HuH-7 (cell line): ENCODE measurements at places on chromosomes 6 and 20.

DNA sequence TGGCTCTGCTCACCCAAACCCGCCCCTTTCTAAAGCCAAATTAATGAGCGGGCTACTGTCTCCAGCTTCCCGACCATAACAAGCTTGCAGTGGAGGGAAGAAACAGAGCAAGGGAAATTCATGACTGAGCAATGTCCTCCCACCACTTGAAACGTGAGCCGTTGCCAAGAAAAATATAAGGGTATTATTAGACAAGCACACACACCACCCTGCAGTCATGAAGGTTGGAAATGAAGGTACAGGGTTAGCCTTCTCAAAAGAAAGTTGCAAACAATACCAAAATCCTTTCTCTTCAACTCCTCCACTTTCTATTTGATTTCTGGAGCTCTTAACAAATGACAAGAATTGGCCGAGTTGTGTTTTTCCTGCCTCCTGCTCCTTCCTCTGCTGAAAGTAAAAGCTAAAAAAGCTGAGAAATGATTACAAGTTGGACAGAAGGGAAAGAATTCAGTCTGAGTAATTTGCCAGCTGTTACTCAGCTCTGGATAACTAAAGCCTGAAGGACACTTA, 151.1 kb upstream of the B3GAT2 start:
- no peak for DNase-seq

GRCh38 chr6:88662163-88662580, 301.2 kb downstream of the RNGTT start:
- peak; percentile 13 for DNase-seq

- no peak for DNase-seq
These were observed 29.6 kb downstream of the UBD start for GRCh38 chr6:29529956-29530355.

DNA sequence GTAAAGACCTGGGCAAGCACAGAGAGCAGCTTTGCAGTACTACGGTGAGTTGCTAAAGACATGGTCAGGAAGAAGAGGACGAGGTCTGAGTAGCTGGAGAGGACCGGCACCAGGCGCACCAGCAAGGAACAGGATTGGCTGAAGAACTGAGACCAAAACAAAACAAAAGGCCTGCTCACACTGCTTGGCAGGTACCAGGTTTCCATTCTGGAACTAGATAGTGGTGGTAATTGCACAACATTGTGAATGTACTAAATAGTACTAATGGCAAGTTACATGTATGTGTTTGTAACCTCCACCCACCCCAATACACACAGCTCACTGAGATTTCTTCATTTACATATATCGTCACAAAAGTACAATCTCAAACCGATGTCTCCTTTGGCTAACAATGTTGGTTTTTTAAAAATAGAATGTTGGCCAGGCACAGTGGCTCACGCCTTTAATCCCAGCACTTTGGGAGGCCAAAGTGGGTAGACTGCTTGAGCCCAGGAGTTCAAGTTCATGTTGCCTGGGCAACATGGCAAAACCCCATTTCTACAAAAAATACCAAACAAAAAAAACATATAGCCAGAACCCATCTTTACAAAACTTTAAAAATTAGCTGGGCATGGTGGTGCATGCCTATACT, 32.5 kb upstream of the LYRM2 start:
- no peak for DNase-seq

GRCh38 chr20:43492101-43492500, 15.4 kb upstream of the L3MBTL1 start:
- DNase-seq = no peak

- DNase-seq = no peak
These were observed 76.9 kb downstream of the VTA1 start for GRCh38 chr6:142223938-142224337.

DNA sequence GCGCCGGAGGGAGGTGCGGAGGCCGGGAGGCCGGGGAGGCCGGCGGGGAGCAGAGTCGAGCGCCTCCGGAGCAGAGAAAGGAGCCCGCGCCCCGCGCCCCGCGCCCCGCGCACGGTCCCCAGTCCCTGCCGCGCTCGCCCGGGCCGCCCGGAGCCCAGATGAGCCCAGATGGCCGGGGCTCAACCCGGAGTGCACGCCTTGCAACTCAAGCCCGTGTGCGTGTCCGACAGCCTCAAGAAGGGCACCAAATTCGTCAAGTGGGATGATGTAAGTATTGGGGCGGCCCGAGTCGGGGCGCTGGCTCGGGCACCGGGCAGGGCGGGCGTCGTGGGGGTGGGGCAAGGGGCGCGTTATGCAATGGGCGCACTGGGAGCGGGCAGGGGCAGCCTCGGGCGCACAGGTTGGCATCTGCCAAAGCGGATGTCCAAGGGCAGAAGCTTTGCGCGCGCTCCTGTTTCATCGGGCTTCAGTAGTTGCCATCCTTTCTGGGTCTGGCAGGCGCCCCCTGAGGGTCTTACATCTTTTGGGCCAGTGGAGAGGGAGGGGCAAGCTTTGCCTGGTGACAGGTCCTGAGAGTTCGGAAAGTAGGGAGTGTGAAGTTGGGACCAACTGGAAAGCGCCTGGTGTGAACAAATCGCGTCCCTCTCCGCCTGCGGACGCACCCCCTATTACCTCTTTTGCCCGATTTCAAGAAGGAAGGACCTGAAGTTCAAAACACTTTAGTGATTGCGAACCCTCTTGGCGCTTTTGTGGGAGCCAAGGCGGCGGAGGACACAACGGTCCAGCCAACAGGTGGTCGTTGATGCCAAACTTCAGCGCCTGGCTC, 631 bp downstream of the PLCB1 start:
- DNase-seq = no peak

DNA sequence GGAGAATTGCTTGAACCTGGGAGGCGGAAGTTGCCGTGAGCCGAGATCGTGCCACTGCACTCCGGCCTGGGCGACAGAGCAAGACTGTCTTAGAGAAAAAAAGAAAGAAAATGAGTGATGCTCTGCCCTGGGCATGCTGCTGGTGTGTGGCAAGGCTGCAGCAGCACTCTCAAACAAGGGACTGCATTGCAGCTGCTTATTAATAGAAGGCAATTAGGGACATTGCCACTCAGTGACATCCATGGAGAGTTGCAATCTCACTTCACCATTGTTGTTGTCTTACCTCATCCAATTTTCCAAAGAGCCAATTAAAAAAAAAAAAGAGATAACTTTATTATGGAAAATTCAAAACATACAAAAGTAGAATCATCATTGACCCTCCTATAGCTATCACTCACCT, 131.1 kb downstream of the LRRC1 start:
- no peak for DNase-seq

DNA sequence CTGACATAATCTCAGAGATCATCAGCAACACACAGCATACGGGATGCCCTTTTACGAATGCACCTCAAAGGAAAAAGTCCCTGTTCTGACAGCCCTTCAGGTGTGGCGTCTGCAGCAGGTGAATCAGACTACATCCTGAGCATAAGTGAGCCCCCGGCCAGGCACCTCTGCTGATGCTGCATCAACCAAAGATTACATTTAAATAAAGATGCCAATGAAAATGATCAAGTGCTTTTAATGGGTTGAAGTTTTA, 58.7 kb downstream of the INSM1 start:
- no peak for DNase-seq

GRCh38 chr6:5416250-5416649, 154.9 kb downstream of the FARS2 start:
- no peak for DNase-seq

GRCh38 chr6:438634-439170, 47.1 kb downstream of the IRF4 start:
- DNase-seq = no peak

DNA sequence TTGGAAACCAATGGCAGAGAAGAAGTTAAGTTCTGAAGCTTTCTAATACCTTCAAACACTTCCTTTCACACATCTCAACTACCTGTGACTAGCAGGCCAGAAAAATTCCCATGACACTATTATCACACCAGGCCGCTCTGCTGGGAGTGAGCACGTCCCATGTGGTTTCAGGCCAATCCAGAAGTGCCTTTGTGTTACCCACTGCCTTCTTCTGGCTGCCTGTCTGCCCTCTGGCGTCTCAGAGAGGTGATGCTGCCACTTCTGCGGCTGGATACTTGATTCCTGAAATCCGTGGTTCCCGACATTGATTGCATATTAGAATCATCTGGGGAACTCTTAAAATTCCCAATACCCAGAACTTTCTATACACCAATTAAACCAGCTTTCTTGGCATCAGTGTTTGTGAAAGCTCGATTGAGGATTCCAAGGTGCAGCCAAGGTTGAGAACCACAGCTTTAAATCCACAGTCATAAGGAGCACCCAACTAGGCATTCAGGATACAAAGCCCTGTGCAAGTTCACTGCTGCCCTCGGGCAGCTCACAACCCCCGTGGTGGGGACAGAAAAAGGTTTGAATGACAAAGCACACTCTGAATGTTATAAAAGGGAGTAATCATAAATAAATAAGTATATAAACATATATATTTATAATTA, 65.6 kb downstream of the STMND1 start:
- peak; percentile 50 for DNase-seq

DNA sequence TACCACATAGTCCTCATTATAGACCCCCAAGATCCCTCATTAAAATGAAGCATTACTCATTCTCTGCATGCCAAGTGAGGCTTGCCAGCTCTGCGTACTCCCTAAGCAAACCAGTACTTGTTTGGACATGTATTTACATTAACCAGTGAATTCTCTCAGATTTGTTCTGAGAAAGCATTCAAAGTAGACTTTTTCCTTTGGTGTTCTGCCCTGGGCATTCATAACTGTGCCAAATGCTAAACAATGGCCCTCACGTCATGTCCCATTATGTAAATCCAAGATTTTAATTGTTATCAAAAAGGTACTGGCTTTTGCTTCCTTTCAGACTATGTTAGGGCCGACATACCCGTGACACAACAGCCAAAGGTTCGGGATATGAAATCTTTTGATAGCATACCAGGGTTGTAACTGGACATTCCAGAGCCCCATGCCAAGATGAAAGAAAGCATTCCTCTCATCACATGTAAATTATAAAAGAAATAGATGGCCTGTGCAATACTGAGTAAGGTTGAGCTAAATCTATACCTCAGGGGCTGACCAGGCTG, 164.2 kb downstream of the ADAT2 start:
- DNase-seq = no peak

GRCh38 chr6:34772940-34773339, 15.6 kb downstream of the SNRPC start:
- DNase-seq = no peak

DNA sequence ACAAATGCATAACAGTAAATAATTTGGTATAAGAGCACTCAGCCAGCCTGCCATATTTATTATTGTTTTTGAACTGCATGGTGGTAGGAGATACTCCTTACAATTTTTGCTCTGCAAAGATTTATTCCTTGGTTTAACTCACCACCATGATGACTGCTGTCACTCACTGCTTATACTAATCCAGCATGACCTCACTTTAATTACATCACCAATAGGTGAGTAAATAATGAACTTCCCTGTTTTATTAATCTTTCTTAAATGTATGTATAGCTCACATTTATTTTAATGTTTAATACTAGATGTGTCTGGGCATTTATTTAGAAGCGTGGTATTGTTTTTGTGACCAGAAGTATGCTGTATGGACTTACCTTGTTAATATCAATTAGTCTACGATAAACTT, 12.8 kb upstream of the TP53TG5 start:
- no peak for DNase-seq

- DNase-seq = no peak
These were observed 122.0 kb downstream of the AGPAT4 start for GRCh38 chr6:161151660-161152526.

DNA sequence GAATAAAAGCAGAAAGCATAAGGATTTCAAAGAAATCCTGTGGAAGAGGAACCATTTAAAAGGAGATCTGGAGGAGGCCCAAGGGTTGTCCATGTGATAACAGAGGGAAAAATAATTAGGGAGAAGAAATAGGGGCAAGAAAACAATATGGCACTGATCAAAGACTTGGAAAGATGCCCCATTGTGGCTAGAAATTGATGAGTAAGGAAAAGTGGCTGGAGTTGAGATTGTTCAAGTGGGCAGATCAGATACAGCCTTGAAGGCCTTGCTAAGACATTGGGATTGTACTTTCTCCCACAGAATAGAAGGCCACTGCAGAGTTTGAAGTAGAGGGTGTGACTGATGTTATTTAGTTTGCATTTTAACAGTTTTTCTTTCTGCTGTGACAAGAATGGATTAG, 213.3 kb downstream of the CBLN4 start:
- DNase-seq = no peak

GRCh38 chr20:2838847-2839671, 1.4 kb downstream of the PCED1A start:
- no peak for DNase-seq
